ENCODE measurements at places on chromosomes 6 and 20.

DNA sequence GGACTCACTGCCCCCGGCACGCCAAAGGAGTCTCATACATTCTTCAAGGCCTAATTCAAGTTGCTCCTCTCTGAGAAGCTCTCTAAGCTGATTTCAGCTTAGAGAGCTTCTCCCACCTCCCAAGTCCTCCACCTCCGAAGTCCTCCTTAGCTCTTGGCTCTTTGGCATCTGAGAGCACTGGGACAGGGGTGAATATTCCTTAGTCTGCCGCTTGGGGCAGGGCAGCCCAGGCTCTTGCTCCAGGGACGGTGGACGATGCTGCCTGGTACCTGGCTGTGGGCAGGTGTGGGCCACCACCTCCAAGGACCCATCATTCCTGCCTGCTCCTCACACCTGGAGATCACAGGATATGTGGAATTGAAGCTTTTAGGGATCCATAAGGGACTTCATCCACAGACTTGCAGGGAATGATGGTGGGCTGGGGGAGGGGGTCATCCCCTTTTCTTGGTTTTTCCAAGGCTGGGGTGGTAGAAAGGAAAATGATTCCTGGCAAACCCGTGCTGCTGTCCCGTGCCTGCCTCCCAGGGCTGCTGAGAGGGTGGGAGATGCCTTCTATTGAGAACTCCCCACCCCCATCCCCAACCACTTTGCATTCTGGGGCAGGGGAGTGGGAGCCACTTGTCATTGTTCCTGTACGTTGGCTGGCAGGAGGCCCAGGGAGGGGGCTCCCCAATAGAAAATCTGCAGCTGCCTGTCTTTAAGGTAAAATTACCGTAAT is 57.4 kb downstream of the ARHGAP40 start:
- DNase-seq, result peak; percentile 13

DNA sequence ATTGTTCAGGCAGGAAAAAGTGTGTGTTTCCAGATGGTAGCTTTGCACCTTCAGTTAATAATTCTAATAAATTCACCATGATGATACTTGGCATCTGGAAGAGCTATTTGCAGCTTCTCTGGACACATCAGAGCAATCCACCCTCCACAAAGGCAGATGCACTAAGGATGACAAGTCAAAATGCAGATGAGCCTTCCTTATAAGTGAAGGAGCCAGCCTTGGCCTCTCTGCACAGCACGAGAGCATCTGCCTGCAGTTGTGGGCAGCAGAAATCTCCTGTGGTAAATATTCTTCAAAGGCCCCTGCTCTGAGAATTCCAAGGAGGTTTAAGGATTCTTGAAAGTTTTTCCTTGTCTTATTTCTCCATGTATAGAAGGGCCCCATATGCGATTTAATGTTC is 6.9 kb upstream of the POM121L2 start:
- DNase-seq, result no peak

GRCh38 chr20:16476032-16476431 is 97.2 kb downstream of the KIF16B start:
- DNase-seq, result peak; percentile 64

GRCh38 chr20:48957533-48957932 is 36.0 kb downstream of the ARFGEF2 start:
- DNase-seq, result peak; percentile 9

DNA sequence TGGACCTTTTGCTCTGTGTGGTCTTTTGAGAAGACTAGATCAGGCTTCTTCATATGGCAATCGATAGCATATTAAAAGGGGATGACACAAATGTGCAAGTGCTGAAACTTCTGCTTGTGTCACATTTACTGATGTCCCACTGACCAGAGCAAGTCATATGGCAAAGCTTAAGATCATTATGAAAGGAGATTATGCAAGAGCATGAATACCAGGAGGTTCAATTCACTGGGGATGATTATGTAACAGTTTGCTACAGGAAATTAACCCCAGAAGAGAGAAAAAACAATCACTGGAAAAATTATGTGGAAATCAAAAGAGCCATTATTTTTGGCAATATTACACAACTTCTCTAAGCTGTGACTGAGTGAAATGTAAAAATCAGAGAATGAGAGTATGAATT is 13.7 kb upstream of the PRDM13 start:
- peak; percentile 36 for DNase-seq

- peak; percentile 27 for DNase-seq
Measured at GRCh38 chr20:3828798-3829197, 8.5 kb downstream of the AP5S1 start.

DNA sequence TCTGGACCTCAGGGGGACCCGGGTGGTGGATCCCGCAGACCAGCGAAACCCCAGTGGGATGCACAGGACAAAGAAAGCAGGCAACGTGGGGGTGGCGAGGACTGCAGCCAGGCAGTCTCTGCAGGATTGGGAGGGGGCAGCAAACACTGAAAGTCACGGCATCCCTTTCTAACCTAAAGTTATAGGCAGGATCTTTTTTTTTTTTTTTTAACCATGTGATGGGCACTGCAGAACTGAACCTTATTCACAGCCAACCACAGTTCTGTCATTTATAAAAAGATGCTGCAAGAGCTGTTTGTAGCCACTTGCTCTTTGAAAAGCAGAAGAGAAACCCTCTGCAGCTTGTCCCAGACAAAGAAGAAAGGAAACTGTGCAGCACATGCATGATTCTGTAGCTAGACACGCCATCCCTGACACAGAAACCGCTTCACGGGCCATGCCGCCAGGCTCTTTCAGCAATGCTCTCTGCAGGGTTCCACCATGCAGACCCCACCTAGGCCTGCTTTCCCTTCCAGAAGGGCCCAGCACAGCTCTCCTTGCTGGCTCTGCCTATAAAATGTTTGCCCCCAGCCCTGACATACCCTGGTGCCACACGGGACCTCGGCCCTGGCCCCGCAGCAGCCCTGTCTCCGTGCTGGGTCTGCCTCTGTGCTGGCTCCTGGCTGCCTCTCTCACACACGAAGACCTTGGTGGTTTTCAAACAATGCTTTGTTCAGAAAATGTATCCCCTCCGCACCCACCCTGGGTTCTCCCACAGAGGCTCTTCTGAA is 70.8 kb downstream of the PYGB start:
- DNase-seq, result no peak

DNA sequence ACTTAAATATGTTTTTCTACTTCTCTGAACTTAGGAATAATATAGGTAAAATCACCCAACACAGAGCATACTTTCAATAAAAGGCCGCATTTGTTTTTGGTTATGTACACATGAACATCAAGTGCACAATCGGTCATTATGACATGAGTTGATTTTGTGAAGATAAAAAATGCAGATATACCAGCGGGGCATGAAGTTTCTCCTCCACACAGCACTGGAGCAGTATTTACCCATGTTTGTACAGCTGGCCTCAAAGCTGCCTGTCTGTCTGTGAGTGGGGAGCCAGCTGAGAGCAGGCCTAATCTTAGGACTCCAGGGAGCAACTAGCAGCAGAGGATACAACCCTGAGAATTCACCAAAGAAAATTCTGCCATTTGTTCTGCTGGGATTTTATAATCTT is 206.5 kb downstream of the TPBG start:
- no peak for DNase-seq

GRCh38 chr6:106800379-106800778 is 171.0 kb downstream of the QRSL1 start:
- DNase-seq, result no peak

GRCh38 chr20:60900618-60901017 is 351.4 kb upstream of the CDH4 start:
- DNase-seq, result no peak

DNA sequence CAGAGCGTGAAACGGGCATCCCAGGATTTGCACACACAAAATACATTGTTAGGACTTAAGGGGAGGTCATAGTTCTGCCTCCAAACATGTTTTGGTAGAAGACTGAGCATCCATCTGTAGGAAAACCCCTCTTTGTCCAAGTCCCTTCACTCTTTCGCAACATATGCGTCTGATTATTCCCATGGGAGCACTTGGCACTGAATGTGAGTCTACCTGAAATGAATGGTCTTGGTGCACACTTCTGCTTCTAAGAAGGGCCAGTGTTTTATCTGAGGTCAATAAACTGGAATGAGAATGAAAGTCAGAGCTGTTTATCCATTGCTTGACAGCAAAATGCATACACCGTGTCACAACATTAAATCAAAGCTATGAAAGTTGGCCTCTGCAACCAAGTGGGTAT is 33.0 kb downstream of the GJA10 start:
- DNase-seq, result no peak

DNA sequence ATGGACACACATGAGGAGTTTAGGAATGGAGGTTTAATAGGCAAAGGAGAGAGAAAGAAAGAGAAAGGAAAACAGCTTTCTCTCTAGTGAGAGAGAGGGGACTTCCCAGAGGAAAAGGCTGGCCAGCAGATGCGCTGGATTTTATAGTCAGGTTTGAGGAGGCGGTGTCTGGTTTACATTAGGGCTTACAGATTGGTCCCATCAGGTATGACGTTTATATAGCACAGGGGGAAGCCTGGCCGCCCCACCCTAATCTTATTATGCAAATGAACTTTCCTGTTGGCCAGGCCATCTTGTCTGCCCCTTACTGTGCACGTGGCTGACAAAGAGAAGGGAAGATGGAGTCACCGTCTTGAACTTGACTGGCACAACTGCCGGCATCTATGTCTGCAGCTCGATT is 86.6 kb upstream of the QKI start:
- DNase-seq, result no peak

- no peak for DNase-seq
Measured at GRCh38 chr6:80105972-80106417, 476 bp upstream of the BCKDHB start.

DNA sequence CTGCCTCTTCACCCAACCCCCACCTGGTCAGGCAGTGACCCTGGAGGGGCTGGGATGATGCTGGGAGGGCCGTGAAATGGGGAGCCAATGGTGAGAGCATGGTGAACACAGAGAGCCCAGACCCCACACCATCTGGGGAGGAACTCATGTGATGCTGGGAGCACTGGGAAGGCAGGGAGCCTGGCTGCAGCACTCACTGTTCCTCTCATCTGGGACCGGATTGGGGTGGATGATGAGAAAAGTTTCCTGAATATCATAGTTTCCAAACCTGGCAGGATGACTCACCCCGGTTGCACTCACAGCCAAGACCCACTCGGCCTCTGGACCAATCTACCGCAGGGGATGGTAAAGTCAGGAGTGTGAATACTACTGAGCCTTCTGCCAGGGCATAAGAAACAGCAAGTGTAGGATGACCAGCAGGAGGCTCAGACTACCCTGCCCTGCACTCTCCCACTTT is 21.8 kb downstream of the ULBP1 start:
- DNase-seq, result no peak

GRCh38 chr20:64265201-64265600 is 9.7 kb downstream of the PCMTD2 start:
- DNase-seq, result peak; percentile 10

DNA sequence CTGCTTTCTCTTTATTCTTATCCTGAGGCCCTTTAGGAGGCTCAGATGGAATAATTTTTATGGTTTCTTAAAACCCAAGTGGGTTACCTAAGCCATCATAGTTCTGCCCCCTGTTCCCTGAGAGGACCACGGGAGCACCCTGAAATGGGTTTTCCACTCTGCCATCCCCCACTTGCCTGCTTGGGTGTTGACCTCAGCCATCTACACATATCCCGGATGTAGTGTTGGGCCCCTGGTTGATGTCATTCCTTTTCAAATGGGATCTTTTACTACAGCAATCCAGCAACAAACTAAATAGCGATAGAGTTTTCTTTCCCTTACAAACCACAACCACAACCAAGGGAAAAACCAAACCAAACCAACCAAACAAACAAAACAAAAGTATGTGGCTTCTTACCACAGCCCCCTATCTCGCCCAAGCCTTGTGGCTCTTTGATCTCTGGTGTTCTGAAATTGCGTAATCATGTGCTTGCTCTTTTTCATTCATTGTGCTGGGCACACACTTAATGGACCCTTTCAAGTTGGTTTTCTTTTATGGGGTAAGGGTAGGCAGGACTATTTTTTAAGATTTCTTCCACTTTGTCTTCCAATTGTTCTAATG is 154.9 kb downstream of the ESR1 start:
- DNase-seq, result peak; percentile 64

GRCh38 chr6:133632206-133632605 is 256.7 kb upstream of the TCF21 start:
- DNase-seq, result peak; percentile 51

DNA sequence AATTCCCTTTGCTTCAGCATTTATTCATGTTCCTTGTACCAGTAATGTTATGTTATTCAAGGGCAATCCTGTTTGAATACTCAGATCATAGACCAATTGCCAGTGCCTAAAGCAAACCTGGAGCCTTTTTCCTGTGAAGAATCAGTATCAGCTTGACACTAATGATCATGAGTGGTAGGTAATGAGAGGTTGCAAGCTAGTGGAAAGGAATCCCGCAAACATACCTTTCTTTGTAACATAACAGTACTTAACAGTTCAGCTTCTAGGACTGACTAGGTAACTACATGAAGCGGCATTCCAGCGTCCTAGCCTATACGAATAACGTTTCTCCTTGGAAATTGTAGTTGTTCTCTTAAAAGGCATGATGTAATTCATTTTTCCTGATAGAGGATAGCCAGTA is 253.7 kb downstream of the TMEM242 start:
- DNase-seq, result no peak

- peak; percentile 6 for DNase-seq
Measured at GRCh38 chr20:33110147-33110825, 30.8 kb downstream of the BPIFB4 start.

- no peak for DNase-seq
Measured at GRCh38 chr20:47984437-47984836, 199.2 kb upstream of the SULF2 start.

- DNase-seq, result peak; percentile 77
Measured at GRCh38 chr6:8131265-8131897, 29.0 kb upstream of the EEF1E1 start.

- no peak for DNase-seq
Measured at GRCh38 chr20:54654450-54654849, 179.1 kb downstream of the DOK5 start.

DNA sequence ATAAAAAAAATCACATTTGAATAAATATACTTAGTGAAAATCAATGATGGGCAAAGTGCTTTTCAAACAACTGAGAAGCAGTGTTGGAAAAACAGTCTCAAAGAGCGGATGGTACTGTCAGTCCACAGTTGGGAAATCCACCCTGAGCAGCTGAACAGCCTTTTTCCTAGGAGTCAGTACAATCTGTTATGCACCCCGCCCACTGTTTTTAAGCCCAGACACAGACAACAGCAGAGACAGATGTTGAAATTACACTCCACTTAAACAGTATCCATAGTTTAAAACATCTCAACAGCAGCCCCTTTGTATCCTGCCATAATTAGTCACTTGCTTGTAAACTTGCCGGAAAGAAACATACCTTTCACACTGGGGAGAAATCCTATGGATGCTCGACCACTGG is 372 bp downstream of the KIAA0408 start:
- DNase-seq, result peak; percentile 27

- DNase-seq, result no peak
Measured at GRCh38 chr6:45423824-45424450, 46.2 kb upstream of the SUPT3H start.

DNA sequence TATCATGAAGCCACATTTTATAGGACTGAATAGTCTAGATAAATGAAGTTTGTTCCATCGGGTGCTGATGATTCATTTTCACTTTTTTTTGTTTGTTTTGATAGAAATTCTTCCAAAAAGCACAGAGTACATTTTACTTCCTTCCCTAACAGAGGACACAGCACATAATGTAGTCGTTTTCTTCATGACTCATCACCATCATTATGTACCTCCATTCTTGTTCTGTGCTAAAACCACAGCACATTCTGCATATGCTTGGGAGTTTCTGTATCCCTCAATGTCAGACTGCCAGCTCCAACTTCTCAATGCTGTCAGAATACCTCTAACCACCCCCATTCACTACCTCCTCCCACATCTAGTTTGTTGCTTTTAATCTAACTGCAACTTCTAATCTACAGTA is 1004.9 kb upstream of the ADGRB3 start:
- peak; percentile 53 for DNase-seq

- no peak for DNase-seq
Measured at GRCh38 chr6:155309150-155309549, 5.1 kb downstream of the TFB1M start.

Data from EH (cell line).